ENCODE measurements at places on chromosomes 5 and 9. TPM values are rescaled to one million over a fixed set of nuclear protein-coding genes. Genes with fewer than 3 reads are reported as not detected.

Gene DMRTA1
- 0.26 TPM for total RNA-seq

GRCh38 chr5:31626156-31626555, 12.8 kb upstream of the PDZD2 start:
- H3K36me3 ChIP-seq, result no peaks in the 10 kb centered on the region
- H3K4me3 ChIP-seq, result no peak overlapping the region
- peaks cover 2% of the 10 kb centered on the region for H3K27me3 ChIP-seq

Gene FGD3
- total RNA-seq, result not detected

Gene BTNL9
- not detected for total RNA-seq

DNA sequence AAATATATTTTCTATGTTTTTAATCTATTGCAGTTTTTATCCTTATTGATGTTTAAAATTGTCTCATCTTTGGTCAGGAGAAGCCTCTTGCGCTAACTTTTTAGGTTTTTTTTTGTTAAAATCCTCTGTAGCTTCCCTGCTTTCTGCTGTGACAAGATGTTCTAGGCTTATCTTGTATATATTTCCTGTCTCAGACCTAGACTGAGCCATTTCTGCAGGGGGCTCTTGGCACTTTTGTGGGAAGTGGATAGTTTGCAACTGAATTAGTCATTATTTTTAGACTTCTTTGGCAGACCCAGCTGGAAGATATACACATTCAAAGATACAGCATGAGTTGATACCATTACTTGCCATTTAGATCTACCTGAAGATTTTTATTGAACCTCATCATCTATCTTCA, 28.8 kb downstream of the TCERG1 start:
- peaks cover 11% of the 10 kb centered on the region for H3K36me3 ChIP-seq
- H3K4me1 ChIP-seq, result no peaks in the 10 kb centered on the region
- no peak overlapping the region for H3K27ac ChIP-seq
- DNase-seq, result no peak

DNA sequence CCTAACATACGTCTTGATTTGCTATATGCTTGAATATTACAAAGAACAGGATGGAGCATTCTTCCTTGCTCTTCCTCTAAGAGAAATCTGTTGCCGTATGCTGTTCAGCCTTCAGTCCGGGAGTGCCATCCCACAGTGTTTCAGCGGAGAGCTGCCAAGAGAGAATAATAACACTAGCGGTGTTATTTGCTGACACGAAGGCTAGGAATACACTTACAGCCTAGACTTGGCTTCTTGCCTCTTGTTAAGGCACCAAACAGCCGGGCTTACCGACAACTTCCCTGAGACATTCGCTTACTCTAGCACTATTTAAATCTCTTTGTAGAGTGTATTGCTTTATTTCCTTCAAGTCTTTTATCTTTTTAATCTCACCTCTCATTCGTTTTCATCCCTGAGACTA, 31.4 kb downstream of the KCTD16 start:
- no peak overlapping the region for H3K27ac ChIP-seq
- H3K4me3 ChIP-seq, result no peak overlapping the region
- DNase-seq, result peak; percentile 62
- no peaks in the 10 kb centered on the region for H3K4me1 ChIP-seq

Gene GPSM1
- total RNA-seq, result 54.2 TPM

DNA sequence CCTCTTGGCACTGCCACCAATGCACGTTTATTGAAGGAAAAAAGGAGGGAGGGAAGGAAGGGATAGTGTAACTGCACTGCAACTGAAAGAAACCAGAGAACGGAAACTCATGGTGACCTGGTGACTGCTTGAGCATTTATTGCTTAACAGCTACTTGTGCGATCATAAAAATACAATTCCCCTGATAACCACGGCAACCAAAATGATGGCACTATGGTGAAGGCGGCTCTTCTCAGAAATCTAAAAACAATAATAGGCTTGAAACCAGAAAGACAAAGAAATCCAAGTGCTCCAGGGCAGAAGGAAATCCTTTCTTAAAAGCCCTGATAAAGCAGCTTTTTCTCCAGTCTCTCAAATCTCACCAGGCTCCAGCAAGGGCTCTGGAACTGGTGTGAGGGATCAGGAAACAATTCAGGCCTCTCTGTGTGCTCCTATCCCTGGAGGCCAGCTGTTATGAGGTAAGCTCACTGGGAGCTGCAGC, 1.9 kb downstream of the FBXO10 start:
- no peak overlapping the region for H3K27ac ChIP-seq
- H3K36me3 ChIP-seq, result no peaks in the 10 kb centered on the region
- peak overlapping the region; percentile 79 for H3K4me3 ChIP-seq

DNA sequence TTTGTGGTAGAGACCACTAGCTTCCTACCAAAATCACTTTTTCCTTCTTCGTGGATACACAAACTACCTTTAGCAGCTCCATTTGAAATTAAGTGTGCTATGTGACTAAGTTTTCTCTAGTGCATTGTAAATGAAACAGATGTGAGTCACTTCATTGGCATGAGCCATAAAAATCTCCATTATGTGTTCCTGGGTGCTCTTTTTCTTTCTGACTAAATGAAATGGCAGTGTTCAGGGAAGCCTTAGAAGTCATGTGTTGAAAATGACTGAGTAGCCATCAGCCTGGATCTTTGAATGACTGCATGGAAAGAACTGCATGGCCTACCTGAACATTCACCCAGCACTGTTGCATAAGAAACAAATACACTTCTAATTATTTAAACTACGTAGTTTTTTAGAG, 107.9 kb downstream of the NDUFAF2 start:
- DNase-seq, result peak; percentile 84
- no peak overlapping the region for H3K4me3 ChIP-seq
- H3K36me3 ChIP-seq, result no peaks in the 10 kb centered on the region
- H3K4me1 ChIP-seq, result peaks cover 8% of the 10 kb centered on the region
- H3K27ac ChIP-seq, result no peak overlapping the region

DNA sequence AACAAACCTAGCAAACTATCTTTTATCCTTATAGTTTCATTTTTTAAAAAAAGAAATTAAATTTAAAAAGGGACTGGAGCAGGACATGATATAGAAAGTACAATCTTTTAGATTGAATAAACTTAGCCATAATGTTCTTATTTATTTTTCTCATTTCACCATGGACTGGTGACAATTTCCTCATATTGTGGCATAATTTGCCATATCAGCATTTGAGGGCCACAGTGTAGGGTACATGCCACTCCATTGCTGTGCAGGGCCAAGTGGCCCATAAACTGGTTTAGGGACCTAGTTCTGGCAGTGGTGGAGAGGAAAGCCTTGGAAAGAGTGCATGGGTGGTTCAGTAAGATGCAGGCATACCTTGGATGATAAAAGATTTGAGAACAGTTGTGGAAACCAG, 232.9 kb upstream of the ELL2 start:
- no peak for DNase-seq
- no peak overlapping the region for H3K27ac ChIP-seq
- H3K27me3 ChIP-seq, result no peaks in the 10 kb centered on the region
- no peaks in the 10 kb centered on the region for H3K4me1 ChIP-seq
- no peak overlapping the region for H3K4me3 ChIP-seq
- H3K36me3 ChIP-seq, result no peaks in the 10 kb centered on the region

Gene IRX1
- total RNA-seq, result not detected

Gene IL17B
- not detected for total RNA-seq

Gene SH3GL2
- under 0.01 TPM for total RNA-seq

DNA sequence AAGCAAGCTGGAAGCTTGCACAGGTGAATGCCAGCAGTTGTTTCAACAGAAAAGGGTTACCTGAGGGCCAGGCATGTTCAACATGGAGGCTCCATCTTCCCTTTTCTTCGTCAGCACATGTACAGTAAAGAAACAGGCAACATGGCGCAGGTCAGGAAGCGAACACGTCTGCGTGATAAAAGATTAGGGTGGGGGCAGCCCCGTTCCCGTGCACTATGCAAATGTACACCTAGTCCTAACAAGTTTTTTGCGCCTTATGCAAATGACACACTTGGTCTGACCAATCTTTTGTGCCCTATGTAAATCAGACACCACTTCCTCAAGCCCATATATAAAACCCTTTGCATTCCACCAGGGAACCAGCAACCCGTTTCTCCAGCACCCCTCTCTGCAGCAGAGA, 452.1 kb upstream of the PTPRD start:
- H3K27me3 ChIP-seq, result no peaks in the 10 kb centered on the region
- DNase-seq, result no peak
- no peaks in the 10 kb centered on the region for H3K4me1 ChIP-seq

DNA sequence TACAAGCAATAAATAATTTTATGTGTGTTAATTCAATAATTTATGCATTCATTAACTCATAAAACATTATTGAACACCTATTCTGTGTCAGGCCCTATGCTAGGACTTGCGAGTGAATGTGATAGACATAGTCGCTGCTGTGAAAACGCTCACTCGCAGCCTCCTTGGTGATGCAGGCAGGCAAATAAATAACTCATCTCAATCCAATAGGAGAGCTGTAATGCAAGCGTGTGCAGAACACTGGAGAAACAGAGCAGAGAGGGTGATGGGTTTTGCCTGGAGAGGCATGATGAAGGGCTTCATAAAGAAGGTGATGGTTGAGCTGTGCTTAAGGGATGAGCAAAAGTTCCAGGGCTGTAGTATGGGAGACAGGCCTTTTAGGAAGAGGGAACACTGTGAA, 111.3 kb upstream of the ZNF462 start:
- H3K36me3 ChIP-seq, result no peaks in the 10 kb centered on the region
- H3K4me3 ChIP-seq, result no peak overlapping the region
- H3K4me1 ChIP-seq, result no peaks in the 10 kb centered on the region
- DNase-seq, result no peak
- no peaks in the 10 kb centered on the region for H3K27me3 ChIP-seq

DNA sequence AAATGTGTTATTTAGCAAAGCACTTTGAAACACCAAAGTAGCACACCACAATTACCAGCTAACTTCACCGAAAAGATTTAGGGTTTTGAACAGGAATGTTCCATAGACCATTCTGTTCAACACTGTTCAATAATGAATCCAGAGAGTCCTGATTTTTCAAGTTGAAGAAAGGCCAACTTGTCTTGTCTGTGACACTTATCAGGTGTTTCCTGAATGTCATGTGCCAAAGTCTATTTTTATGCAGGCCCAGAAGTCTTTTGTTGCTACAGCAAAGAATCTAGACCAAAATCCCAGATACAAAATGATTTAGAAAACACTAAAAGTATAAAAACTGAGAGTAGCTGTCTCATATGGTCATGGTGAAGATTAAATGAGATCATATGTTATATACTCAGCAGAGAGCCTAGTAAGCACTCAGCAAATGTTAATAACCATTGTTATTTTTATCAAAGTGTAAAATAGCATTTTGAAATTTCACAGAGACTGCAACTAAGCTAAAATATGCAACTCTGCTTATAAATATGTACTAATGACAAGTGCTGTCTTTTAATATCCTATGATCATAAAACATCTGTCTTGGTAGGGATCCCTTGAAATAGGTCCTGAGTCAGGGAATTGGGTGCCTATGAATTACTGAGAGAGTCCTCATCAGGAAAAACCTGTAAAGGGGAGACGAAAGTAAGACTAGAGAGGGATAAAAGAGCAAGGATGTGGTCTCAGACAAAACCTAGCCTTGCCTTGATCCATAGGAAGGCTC, 122.4 kb upstream of the SLC12A2 start:
- peaks cover 4% of the 10 kb centered on the region for H3K4me1 ChIP-seq
- H3K27me3 ChIP-seq, result no peaks in the 10 kb centered on the region
- no peak overlapping the region for H3K4me3 ChIP-seq
- no peaks in the 10 kb centered on the region for H3K36me3 ChIP-seq
- no peak for DNase-seq

DNA sequence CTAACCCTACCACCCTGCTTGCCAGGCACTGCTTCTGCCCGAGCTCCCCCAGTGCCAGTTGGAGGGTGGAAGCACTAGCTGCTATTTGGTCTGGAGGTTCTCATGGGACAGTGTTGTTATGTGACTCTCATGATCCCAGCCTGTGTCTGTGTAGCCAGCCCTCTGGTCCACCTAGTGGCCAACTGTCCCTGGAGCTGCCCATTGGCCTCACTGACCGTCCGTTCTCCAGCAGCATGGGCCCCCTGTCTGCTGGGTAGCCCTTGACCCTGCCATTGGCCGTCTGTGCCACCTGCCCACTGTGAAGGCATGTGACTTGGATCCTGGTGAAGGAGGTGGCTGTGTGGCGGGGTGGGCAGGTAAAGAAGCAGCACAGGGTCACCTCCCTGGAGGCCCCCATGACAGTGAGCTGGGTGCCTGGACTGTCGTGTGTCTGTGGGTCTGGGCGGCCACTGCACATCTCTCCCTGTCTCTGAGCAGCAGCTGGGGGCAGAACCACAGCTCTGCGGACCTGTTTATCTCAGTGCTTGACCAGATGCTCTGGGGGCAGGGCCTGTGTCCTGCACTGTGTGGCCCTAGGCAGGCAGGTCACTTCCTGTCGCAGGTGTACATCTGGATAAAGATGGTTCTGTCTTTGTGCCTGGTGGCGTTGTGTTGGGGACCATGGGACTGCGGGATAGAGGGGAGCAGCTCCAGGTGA, 11.4 kb downstream of the PHF2 start:
- H3K4me1 ChIP-seq, result peaks cover 9% of the 10 kb centered on the region
- H3K27ac ChIP-seq, result no peak overlapping the region
- DNase-seq, result no peak
- H3K4me3 ChIP-seq, result no peak overlapping the region
- H3K36me3 ChIP-seq, result no peaks in the 10 kb centered on the region
- H3K27me3 ChIP-seq, result no peaks in the 10 kb centered on the region

Gene TMEM252
- total RNA-seq, result not detected

DNA sequence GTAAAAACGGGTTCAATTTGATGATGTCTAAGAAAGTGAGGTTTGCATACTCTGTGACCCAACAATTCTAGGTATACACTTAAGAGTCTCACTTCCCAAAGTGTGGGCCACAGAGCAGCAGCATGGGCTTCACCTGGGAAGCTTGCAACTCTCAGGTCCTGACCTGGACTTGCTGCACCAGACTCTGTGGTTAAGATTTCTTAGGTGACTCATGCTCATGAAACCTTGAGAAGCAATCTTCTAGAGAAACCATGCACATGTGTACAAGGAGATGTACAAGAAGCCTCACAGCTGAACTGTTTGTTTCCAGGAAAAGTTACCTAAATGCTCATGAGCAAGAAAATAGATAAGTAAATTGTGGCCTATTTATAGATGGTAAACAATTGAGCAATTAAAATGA, 30.0 kb downstream of the DNAJC21 start:
- DNase-seq, result peak; percentile 80
- peaks cover 2% of the 10 kb centered on the region for H3K36me3 ChIP-seq
- H3K4me1 ChIP-seq, result no peaks in the 10 kb centered on the region
- no peak overlapping the region for H3K4me3 ChIP-seq
- no peaks in the 10 kb centered on the region for H3K27me3 ChIP-seq

- peaks cover 9% of the 10 kb centered on the region for H3K36me3 ChIP-seq
- H3K27ac ChIP-seq, result no peak overlapping the region
- H3K4me3 ChIP-seq, result peak overlapping the region; percentile 65
- no peak for DNase-seq
- peaks cover 10% of the 10 kb centered on the region for H3K4me1 ChIP-seq
Observed at GRCh38 chr5:138439477-138440158, 761 bp downstream of the REEP2 start.

- H3K36me3 ChIP-seq, result no peaks in the 10 kb centered on the region
- no peak overlapping the region for H3K27ac ChIP-seq
- H3K27me3 ChIP-seq, result no peaks in the 10 kb centered on the region
- DNase-seq, result no peak
- H3K4me3 ChIP-seq, result no peak overlapping the region
- peaks cover 4% of the 10 kb centered on the region for H3K4me1 ChIP-seq
Observed at GRCh38 chr9:129472651-129473102, 148.2 kb downstream of the C9orf50 start.
